Stimulated activated CD4-positive, alpha-beta T cell treated with anti-CD3 and anti-CD28 coated beads, Interleukin-1b, Interleukin-23, amount 100 ng/mL, for 1 hour (primary cell): ENCODE measurements at places on chromosomes 6 and 20.

- no peak for DNase-seq
Observed at GRCh38 chr6:165661664-165662025, 1.4 kb downstream of the PDE10A start.

DNA sequence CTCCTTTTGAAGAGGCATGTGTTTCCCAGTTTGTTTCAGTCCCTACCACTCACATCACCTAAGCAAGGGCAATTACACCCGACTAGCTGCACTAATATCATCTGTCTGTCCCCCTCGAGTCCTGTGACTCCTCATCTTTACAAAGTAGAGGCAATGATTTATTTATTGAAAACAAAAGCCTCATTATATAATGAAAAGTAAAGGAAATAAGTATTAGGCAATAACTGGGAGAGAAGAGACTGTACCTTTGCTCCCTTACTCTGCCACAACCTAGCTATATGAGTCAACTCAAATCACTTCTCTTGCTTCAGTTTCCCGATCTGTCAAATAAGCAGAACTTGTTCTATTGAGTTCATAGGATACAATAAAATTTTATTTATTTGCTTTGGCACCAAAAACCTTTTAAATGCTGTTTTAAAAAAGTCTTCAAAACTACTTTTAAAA is 38.9 kb downstream of the CSNK2A1 start:
- no peak for DNase-seq

DNA sequence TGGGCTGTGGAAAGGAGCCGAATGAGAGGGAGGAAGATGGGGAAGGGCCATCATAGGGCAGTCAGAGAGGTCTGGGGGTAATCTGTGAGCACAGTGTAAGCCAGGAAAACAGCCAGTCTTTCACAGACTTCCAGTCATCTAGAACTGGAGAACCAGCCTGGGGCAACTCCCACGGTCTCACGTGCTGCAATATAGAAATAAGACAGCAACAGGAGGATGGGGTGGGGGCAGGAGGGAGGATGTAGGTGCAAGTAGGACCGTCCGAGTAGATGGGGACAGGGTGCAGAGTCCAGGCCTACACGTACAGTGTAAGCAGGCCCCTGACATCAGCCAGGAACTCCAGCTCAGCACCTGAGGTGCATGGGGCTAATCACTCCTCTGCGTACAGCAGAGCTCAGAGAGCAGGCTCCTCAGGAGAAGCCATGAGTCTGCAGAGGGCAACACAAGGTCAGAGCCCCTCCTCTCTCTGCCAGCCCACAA is 58.2 kb upstream of the TNFAIP3 start:
- DNase-seq: no peak

DNA sequence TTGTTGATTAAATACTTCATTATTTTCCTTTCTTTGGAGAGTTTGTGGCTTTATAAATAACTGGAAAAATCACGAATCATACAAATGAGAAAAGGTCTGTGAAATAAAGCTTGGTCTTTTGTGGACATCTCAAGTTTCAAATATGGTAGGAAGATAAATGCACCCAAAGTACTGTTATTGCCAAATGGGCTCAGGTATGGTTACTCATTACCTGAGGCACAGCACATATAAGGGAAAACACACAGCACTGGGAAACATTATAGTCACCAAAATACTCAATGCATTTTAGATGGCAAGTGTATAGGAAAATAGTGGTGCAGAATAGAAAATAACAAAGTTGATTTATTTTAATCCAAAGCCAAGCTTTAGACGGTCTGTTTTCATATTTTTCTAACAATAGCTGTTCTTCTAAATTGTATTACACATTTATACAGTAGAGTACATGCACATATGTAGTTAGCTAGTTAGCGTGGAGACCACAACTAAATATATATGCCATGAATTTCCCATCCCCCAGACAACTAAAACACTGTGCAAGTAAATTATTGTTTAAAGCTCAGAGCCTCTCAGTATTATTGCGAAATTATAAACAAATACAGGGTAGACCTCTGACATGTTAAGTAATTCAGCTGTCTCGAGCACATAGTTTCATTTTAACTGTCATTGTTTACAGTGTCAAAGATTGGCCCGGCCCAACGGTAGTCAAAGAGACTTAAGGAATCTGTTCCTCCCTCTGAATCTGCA is 336.0 kb downstream of the SYNE1 start:
- no peak for DNase-seq

GRCh38 chr6:75516757-75517156 is 23.2 kb upstream of the FILIP1 start:
- no peak for DNase-seq

- DNase-seq: no peak
Observed at GRCh38 chr6:114543696-114544095, 200.9 kb upstream of the HS3ST5 start.
